Astrocyte (in vitro differentiated cells and primary cell): ENCODE measurements at places on chromosomes 7 and 10. TPM values are rescaled to one million over a fixed set of nuclear protein-coding genes. Genes with fewer than 3 reads are reported as not detected.

PTF1A gene
- not detected in 2 replicates for total RNA-seq

OPALIN gene
- total RNA-seq: not detected in 2 replicates

USP6NL gene
- 15.1 and 16.6 TPM in 2 replicates for total RNA-seq

- no peak for DNase-seq
Observed at GRCh38 chr10:1137499-1138163, 81.4 kb downstream of the WDR37 start.

GRCh38 chr10:128759174-128759573 is 633.0 kb upstream of the MKI67 start:
- DNase-seq: no peak

GRCh38 chr10:97384641-97385040 is 16.5 kb downstream of the RRP12 start:
- DNase-seq: no peak

DNA sequence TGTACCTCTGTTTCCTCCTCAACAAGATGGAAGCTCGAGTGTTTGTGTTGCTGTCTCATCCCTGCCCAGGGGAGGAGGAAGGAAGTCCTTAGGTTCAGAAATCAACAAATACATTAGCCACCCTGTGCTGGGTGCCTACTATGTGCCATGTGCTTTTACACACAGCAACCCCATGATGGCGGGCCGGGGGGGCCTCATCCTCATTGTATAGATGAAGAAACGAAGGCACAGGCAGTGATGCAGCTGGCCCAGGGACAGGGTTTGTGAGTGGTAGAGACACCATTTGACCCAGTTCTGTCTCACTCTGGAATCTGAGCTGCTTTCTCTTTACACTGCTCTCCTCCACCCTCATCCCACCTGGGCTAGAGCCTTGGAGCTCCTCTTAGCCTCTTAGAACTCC is 1.9 kb upstream of the CALHM2 start:
- no peak for DNase-seq

DNA sequence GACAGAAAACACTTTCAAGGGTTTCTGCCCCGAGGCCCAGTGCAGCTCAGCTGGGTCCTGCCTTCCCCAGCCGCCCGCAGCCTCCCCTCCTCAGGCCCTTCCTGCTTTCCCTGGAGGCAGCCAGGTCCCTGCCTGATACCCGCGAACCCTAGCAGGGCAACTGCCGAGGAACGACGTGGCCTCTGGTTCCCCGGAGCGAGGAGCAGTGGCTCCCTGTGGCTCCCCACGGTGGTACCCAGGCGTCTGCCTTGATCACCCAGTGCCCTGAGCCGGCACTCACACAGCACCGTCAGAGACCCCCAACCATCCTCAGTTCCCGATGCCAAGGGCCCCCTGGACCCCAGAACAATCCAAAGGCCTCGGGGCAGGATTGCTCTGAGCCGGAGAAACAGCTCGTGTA is 58.3 kb downstream of the CFAP46 start:
- no peak for DNase-seq

DNA sequence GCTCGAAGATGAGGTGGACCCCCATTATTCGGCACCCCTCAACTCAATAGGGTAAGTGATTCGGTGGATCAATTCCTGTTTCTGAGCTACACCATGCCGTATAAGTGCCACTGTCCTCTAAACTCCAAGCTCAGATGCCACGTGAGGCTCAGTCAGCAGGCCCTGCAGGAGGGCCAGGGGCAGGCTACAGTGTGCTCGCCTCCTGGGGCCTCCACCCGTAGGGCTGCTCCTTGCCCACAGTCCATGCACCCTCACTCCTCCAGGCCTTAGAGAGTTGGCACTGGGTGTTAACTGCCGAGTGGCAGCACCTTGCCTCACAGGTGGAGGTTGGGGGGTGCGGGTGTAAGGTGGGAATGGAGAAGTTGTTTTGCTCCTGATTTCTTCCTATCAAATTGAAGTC is 12.1 kb downstream of the C10orf53 start:
- no peak for DNase-seq

DNA sequence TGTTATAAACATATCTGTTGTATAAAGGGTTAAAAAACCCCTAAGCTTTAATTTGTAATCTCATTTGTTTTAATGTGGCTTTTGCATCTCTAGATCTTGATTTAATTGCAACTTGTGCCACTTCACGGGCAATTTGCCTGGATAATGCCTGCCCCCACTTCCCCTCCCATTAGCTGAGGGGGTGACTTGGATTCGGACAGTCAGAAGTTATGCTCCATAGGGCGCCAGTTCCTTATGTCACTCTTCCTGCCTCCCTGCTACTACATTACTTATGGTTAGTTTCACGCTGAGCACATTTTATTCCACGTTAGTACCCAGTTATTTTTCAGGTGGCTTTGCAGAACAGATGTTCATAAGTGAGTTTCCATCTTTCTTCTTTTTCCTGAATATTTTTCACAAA is 1015.2 kb upstream of the PHF14 start:
- no peak for DNase-seq

- no peak for DNase-seq
Observed at GRCh38 chr10:100662067-100662466, 83.3 kb upstream of the PAX2 start.

- no peak for DNase-seq
Observed at GRCh38 chr7:42460933-42461332, 223.9 kb upstream of the GLI3 start.

DNA sequence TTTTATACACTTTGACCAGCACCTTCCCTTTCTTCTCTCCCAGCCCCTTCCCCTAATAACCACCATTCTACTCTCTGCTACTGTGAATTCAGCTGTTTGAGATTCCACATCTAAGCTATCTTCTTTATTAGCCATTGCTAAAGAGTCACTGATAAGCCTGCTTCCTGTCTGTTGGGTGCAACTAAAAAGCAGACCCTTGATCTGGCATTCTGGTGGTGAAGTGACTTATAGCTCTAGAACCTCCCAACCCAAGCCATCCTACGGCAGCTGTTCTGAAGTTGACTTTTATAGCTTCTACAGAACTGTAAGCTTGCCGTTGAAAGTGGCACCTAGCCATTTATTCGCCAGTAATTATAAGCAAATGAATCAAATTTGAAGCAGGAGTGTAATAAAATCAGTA is 105.6 kb downstream of the AHR start:
- DNase-seq: no peak

- DNase-seq: peak; percentile 87
Observed at GRCh38 chr7:116524609-116525297, at the start of gene CAV1. TSS of gene CAV1 (plus strand) at chr7:116525036. CDS start at chr7:116525063, 27 bp downstream.
